NCI-H2171 (cell line): ENCODE measurements at places on chromosomes 7 and 10.

GRCh38 chr10:128573281-128573845, 447.1 kb upstream of the MKI67 start:
- no peak for DNase-seq

DNA sequence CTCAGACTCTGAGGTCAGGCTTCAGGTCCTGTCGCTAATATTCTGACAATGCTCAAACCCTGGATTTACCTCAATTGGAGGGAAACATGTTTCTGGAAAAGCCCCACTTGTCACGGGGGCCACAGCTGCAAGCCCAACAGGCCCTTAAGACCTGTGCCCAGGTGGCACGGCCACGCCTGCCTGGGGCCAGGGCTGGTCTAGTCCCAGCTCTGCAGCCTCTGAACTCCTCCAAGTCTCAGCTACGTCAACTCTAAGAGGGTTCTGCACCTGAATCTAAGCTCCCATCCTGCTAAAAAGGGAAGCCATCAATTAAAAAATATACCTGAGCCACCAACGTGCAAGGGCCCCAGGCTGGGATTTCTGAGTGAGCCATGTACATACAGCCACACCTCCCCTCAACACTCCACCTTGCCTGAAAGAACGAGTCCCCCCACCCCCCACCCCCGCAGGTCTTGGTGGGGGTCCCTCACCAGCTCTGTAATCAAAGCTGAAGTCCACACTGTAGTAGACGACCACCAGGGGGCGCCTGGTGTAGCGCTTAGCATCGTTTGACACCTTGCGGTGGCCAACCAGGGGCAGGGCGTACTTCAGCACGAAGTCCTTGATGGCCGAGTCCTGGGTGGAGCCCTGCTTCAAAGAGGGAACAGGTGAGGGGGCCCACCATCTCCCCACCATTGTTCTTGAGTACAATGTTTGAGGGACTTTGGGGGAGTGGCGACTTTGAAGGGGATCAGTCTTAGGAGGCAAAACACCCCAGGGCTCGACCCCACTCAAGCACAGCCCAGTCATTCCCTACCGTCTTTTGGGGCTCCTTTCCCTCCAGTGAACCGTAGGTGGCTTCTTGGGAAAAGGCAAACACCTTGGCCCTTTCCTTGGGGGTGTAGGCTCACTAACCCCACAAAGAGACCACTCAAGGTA, 22.6 kb downstream of the PDIA4 start:
- DNase-seq: peak; percentile 10

DNA sequence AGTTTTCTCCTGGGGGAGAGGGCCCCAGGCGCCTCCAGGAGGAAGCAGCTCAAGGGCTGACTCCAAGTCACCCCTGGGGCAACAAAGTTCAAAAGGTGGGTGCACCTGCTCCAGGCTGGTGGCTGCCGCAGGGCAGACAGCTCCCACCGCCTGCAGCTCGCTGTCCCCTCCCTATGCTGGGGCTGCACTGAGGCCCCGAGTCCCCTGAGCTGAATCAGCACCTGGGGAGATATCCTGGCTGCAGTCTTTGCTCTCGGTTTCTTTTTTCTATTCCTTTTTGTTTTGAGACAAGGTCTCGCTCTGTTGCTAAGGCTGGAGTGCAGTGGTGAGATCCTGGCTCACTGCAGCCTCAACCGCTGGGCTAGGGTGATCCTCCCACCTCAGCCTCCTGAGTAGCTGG, 183.4 kb downstream of the DNAJB6 start:
- DNase-seq: no peak

DNA sequence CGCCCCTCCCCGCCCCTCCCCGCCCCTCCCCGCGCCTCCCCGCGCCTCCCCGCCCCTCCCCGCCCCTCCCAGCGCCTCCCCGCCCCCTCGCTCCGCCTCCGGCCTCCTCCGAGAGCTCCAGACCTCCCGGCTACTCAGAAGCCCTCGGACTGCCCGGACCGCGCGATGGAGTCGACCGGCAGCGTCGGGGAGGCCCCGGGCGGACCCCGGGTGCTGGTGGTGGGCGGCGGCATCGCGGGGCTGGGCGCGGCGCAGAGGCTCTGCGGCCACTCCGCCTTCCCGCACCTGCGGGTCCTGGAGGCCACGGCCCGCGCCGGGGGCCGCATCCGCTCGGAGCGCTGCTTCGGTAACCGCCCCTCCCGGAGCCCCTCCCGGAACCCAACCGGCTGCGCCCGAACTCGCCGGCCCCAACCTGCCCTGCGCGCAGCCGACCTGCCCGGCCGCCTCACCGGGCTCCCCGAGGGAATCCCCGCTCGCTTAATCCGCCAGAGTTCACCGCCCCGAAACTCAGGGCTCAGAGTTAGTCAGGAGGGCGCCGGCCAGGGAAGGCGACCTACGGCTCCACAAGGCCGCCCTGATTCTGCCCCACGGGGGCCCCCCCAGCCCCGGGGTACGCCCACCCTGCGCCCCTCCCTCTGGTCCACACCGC, at the start of gene PAOX:
TSS of gene PAOX (plus strand) at position 111 of the 649 bp plus-strand sequence. CDS start at position 166, 55 bp downstream.
- DNase-seq: no peak

- no peak for DNase-seq
Observed at GRCh38 chr7:77904252-77904651, 105.7 kb downstream of the PHTF2 start.

DNA sequence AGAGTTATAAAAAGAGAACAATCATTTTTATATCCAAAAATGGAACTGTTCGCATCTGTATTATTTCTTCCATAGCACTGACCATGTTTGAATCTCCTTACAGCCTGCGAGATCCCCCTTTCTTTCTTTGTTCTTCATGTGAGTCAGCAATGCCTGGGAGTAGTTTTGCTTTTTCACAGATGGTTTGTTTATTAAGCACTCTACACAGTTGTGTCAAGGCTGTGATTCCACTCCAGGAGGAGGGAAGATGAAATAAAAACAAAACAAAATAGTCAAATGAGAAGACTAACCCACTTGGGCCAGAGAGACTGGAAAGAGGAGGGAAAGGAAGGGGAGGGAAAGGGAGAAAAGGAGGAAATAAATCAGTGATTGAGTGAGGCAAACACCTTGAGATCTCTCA, 7.8 kb downstream of the LIPF start:
- no peak for DNase-seq

GRCh38 chr7:157410831-157411556, 74.2 kb downstream of the DNAJB6 start:
- no peak for DNase-seq

- no peak for DNase-seq
Observed at GRCh38 chr10:88979153-88979562, 11.4 kb upstream of the FAS start.

GRCh38 chr10:95425592-95426465, 135.0 kb upstream of the PDLIM1 start:
- DNase-seq: no peak

DNA sequence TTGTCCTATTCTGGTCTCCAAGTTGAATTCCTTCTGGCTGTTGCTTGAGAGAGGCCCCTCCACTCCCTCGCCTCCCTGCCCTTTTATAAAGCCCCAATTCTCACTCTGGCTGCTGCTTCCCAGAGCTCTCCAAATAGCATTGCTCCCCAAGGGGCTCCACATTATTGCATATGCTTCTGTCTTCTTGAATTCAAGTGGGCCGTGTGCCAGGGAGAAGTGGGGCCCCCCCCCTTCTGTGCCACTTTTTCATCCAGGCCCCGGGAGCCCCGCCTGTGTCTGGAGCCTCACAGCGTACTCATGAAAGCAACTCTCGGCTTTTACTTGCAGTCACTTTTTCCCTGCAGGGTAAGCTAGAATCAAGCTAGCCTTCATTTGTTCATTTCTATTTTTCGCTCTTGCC, 265.1 kb downstream of the CCSER2 start:
- DNase-seq: peak; percentile 9

DNA sequence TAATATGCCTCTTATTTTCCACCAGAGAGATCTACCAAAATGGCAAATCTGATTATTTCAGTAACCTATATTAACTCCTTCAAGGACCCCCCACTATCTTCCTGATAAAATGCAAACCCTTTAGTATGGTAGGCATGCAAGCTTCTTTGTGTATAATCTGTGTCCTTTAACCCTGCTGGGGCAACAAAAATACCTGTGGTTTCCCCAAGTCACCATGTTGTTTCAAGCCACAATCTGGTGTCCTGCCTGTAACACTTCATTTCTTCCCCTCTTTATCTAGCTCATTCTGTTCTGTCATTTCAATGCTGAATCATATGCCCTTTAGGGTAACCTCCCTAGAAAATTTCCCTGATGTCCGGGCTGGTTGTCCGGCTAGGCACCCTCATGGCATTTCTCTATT, 5.3 kb downstream of the CALCR start:
- no peak for DNase-seq

- peak; percentile 69 for DNase-seq
Observed at GRCh38 chr7:83468251-83468739, 180.6 kb downstream of the SEMA3E start.

DNA sequence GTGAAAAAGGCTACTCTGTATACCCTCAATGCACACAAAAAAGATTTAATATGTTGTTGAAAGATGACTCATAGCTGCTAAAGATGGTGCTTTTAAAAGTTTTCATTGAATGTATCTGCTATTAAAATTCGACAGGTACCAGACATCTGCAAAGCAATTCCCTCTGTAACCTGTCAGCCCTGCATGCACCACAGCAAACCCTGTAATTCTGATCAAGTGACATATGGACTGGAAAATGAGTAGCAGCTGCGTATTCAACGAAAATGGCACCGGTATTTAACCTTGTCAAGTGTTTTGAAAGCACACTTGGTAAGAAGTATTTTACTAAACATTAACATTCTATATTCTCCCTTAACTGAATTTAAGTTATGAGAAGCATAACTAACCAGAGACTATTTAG, 58.2 kb upstream of the PTPRN2 start:
- DNase-seq: peak; percentile 64

DNA sequence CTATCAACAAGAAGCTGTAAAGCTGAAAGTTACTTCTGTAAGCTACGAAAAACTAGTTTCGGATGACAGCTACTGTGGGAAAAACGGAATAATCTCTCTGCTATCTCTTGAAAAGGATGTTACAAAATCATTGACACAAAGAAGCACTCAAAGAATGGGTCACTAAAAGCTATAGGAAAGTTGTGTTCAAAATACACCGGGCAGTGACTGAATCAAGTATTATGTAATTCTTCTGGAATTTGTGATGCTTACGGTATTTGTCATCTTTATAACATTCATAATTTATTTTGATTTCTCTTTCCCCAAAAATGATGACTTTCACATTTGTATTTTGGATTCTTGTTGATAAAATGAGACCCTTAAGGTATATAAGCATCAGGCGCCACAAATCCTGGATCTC, 112.1 kb upstream of the KLF6 start:
- DNase-seq: no peak

- DNase-seq: no peak
Observed at GRCh38 chr10:29849126-29849833, 210.1 kb downstream of the JCAD start.
